ENCODE measurements at places on chromosomes 6 and 20.

DNA sequence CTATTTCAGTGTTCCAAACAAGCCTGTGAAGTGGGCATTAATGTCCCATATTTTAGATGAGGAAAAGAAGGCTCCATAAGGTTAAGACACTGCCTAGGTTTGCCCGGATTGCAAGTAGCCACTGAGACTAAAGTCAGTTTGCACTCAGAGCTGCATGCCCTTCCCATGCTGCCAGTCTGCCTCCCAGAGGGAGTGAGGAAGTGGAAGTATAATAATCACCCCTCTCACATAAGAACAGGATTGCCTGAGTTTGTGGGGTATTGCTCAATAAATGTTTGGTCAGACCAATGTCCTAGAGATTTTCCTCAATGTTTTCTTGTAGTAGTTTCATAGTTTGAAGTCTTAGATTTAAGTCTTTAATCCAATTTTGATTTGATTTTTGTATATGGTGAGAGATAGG is 43.9 kb upstream of the CLIC5 start:
- DNase-seq, result no peak

DNA sequence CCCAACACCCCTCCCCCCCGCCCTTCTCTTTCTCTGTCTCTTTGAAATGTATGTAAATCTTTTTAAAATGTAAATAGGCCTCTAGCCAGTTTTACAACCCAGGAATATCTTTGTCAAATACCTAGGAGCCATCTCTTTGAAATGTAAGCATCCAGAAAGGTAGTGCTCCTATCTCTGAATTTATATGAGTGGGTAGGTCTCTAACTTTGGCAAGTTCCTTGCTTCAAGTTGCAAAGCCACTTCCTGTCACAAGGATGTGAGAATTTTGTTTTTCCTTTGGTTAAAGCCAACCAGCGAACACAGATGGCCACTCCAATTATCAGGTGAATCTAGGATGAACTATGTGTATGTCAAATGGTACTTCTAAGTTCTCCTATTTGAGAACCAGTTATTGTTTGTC is 6.2 kb upstream of the DEFB132 start:
- DNase-seq, result no peak

DNA sequence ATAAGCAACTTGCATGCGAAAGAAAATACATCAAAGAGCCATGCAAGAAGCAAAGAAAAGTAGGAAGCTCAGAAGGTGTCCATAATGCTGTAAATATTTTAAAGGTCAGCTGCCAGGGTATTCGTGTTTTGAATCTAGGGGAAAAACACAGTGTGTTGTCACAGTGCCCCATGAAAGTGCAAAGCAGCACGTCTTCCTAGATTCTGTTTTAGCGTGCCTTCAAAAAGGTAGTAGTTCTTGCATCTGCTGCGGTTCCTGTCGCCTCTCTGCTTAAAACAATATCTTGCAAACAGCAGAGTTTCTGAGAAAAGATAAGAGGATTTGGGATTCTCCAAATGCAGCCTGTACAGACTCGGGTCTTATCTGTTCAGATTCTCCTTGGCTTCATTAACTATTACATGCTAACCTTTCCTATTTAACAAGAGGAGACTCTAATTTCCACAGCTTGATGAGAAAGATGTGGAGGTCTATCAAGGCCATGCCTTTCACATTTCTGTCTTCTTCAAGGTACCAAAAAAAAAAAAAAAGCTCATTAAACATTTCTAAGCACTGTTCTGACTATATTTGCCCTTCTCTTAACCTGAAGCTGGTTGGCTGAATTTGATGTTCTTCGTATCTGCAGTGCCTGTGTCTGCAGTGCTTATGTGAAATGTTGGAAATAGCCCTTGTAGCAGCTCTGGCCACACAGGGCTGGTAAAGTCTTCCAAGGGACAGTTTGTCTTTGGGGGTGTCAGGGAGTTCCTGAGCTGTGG is 297.5 kb downstream of the ADGB start:
- no peak for DNase-seq

- DNase-seq, result no peak
These were observed 378 bp upstream of the LAMA2 start for GRCh38 chr6:128882560-128882959.

Data from activated CD8-positive, alpha-beta memory T cell treated with anti-CD3 and anti-CD28 coated beads for 24 hours (primary cell).